ENCODE measurements at places on chromosomes 6 and 20.
A peak's percentile ranks its signal among the peaks of the same experiment; 100 is the strongest.

DNA sequence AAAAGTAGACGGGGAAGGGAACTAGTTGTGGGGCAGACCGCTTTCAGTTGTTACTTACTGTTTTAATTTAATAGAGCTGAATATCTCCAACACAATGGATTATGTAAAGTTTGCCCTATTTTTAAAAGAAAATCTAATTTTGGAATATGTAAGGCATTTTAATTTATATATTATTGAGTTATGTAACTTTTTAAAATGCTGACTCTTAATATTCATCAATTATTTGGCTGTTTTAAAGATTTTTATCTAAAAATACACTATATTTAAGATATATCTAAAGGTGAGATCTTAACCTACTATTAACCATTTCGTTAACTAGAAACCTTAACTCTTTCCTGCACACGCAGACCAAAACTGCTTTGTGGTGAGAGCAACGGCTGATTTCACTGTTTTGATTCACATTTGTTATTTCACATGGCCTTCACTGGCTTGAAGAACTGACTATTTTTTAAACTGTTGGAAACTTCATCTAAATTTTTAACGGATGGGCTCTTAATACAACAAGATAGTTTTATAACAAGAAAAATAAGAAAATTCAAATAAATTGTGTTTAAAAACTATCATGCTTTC lies 87.9 kb downstream of the HUS1B start:
- DNase-seq, result peak; percentile 26

DNA sequence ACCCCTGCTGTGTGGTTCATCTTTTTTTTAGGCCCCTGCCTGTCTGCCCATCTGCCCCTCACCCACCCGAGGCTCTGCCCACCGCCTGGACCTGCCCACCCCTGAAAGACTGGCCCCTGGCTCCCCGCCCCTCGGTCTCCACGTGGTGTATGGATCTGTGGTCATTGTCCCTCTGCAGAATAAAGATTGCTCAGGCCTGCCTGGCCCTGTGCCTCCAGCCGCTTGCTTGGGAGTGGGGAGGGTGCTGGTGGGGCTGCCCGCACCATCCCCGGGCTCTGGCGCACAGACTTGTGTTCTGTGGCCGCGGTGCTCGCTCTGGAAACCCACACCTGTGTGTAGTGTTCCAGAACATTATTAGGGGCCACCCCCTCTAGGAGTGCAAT lies 1.6 kb downstream of the MAP1LC3A start:
- DNase-seq, result no peak

- DNase-seq, result no peak
Measured at GRCh38 chr6:165686596-165687365, 23.7 kb upstream of the PDE10A start.

DNA sequence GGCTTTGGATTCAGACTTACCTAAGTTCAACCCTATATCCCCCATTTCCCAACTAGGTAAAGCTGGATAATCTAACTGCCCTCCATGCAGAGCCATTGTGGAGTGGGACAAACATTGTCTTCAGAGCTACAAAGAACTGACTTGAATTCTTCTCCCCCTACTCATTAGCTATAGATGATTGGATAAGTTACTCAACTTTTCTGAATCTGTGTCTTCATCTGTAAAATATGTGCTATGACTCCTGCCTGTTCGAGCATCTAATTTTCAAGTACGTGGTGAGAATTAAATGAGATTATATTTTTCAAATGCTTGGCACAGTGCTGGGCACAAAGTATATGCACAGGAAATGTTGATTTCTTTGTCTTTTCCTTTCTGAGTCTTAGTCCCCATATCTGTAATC lies 240.3 kb upstream of the TCF21 start:
- no peak for DNase-seq

- DNase-seq, result peak; percentile 72
Measured at GRCh38 chr6:90425161-90425641, 128.6 kb upstream of the BACH2 start.

GRCh38 chr6:70086806-70087205 lies 216.1 kb downstream of the COL9A1 start:
- no peak for DNase-seq

DNA sequence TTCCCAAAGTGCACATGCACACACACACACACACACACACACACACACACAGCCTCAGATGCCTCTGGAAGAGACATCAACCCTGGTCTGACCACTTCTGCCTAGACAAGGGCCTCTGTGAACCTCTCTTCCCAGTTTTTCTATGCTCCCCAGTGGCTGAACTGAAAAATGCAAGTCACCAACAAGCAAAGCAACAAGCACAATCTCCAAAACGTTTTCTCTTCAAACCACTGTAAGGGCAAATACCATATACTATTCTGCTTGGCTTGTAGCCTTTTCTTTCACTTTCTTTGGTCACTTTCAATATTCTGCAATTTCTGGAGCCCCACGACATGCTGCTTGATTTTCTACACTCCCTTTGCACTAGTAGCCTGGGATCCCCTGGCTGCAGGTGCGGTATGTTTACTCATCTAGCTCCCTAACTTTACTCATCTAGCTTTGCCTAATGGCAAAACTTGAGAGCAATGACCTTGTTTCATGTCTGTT lies 121.4 kb upstream of the DST start:
- peak; percentile 25 for DNase-seq

DNA sequence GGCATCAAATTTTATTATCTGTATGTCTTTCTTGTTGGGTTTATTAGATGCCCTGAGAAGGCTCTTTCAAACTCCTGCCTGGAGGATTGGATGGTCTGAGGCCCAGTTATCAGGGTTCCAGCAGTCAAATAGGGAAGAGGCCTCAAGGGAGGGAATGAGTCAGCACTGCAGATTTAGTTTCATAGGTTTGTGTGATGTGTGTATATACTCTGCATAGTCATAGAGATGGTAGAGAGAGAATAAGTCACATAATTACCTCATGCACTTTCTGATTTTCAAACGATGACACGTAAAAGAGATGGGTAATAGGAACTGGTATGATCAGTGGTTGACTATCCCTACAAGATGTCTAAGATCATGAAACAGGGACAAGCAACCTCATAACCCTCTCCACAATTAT lies 82.1 kb downstream of the ADAT2 start:
- DNase-seq, result peak; percentile 61

DNA sequence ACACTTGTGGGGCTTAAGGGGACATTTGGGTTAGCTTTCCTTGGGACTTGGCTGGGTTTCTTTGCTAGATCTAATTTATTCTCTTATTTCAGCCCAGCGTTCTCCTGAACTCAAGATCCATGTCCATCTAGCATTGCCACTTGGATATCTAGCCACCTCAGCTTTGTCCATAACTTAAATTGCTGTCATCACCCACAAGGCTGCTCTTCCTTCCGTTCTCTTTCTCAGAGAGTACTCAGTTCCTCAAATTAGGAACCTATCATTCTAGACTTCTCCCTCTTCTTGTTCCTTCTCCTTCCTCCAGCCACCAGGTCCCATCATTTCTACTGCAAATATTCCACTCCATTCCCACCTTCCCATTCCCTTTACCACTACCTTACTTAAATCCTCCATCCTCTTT lies 4.3 kb downstream of the SMIM26 start:
- no peak for DNase-seq

DNA sequence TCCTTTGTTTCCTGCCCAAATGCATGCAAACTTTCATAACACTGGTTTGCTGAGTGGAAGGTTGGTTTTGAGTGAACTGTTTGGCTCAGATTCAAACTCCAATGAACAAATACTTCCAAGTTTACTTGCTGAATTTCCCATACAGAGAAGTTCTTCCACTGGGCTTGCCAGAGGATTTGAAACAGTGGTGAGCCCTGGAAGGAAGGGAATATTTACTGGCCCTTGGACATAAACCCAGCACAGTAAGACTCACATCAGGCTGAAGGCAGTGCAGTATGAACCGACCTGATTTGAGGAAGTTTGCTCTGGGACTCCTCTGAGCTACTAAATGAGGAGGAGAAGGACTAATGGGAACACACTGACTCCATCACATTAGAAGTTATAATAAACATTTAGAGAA lies 3.8 kb downstream of the TRAF3IP2 start:
- DNase-seq, result no peak

DNA sequence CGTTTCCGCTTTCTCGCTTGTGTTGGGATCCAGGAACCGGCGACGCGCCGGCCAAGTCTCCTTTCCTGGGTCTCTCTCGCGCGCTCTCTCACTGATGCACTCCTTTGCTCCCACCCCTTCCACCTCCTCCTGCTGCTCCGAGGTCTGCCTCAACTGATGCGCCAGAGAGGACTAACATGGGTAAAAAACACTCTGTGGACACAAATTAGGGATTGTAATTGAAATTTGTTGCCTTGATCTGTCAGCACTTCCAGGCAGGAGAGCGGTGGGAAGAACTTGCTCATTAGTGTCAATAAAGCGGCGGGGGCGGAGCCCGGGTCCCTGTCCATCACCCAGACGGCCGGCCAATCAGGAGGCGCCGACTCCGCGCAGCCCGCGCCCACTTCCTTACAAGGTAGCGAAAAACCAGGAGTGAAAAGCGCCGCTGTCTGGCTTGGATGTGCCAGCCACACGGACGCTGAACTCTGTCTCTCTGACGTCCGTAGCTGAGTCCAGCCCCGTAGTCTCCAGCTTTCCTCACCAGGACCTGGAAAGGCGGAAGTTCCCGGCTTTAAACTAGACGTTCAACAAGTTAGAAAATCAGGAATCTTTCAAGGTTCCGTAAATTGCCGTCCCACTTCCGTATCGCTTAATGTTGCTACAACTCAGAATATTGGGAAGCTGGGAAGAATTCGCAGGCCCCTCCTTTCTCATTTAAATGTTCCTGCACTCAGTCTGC lies at the start of gene TBX18:
Gene TBX18, minus strand, starts transcription at position 267 of the 718 bp plus-strand sequence. CDS start 417 bp downstream, outside the sequence.
- DNase-seq, result no peak

GRCh38 chr20:36040571-36040970 lies 72.2 kb downstream of the CNBD2 start:
- DNase-seq, result no peak

DNA sequence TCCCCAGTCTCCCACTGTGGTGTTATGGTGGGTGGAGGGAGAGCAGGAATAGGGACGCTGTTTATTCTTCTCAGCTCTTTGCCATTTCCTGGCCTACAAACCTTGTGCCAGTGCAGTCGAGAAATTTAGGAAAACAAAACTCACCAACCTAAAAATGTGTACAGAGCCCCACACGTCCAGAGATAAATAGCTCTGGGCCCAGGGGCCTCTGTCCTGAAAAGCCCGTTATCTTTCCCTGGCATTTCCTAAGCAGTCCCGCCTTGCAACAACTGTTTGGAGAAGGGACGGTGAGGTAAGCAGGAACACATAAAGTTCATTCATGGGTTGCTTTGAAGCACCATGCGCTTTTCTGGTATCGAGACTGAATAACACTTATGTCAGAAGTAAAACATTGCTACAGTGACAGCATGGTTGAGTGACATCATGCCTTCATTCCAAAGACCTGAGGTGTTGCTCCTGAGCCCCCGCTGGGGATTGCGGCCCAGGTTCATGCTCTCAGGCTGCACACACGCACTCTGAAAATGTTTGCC lies 80.1 kb upstream of the NXT1 start:
- DNase-seq, result no peak

DNA sequence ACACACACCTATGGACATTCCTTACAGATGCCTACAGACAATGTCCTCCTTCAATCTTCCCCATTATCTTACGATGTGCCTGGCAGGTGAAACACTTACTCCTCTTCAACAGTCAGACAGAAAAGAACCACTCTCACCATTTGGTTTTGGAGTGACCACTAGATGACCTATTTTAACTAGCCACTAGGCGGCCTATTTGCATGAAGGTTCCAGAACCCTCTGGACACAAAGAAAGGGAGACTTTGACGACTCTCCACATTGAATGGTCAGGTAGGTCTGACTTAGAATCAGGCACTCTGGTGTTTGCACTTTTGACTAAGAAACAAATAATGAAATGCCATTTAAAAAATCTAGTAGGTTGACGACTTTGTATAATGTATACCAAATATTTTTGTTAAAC lies 42.0 kb downstream of the PNLDC1 start:
- no peak for DNase-seq

- no peak for DNase-seq
Measured at GRCh38 chr6:150266963-150267685, 101.7 kb upstream of the IYD start.

DNA sequence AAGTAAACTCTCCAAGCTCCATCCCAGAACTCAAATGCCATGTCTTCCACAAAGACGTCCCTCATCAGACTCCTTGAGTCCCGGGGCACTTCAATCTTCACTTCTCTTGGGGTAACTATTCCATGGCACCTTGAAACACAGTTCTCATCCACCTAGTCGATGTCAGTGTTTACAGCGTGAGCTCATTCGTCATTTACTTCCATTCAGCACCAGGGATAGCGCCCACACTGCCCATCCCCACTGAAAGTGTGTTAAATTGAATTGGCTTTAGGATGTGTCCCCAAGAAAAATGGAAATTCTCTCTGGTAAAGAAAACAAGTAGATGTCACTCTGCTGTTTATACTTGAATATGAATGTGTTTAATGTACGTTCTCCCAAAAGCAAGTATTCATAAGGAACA lies 31.3 kb downstream of the KCNK15 start:
- no peak for DNase-seq

DNA sequence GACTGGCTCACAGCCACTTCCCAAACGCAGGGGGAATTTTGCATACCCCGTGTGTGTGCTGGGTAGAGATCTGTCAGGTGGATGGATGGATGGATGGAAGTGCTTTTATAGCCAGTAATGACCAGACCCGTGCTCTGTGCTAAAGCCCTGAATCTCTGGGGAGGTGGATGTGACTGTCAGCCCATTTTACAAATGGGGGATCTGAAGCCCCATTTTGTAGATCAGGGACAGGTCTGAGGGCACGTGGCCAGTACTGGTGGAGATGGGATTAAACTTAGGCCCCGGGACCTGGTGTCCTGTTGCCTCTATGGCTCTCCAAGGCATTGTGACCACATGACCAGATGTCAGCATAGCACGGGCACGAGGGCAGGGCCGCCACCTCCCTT lies 38.2 kb upstream of the ZBP1 start:
- no peak for DNase-seq

- DNase-seq, result peak; percentile 41
Measured at GRCh38 chr6:32974016-32974333, 5.6 kb downstream of the BRD2 start.

GRCh38 chr6:154986787-154987235 lies 8.3 kb upstream of the TIAM2 start:
- DNase-seq, result no peak

DNA sequence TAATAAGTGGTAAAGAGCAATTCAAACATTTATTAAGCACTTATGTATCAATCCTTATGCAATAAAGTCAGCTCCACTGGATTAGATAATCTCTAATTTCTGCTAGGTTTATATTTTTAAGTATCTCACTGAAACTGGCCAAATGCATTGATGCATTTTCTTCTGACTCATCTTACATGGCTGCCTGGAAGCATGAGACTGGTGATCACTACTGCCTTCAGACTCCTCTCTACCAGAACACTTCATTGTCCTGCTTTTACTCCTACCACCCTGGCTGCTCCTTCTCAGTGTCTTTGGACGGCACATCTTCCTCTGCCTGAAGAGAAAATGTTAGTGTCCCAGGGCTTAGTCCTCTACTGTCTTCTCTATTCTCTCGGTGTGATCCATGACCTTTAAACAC lies 7.4 kb downstream of the CEP85L start:
- DNase-seq, result no peak

DNA sequence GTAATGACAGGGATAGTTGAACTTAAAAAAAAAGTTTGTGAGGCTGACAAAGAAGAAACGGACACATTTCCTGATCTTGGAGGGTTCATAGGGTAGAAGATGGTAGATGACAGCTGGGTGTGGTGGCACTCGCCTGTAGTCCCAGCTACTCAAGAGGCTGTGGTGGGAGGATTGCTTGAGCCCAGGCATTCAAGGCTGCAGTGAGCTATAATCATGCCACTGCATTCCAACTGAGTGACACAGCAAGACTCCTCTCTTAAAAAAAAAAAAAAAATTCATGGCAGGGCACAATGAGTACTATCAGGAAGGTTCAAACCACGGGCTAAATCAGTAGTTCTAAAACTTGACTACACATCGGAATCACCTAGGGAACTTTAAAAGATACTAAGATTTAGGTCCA lies 2.0 kb upstream of the MICA start:
- no peak for DNase-seq

All from GM20000 (cell line).